Germinal center (tissue), 1 donor: ENCODE measurements at places on chromosomes 16 and 17.

DNA sequence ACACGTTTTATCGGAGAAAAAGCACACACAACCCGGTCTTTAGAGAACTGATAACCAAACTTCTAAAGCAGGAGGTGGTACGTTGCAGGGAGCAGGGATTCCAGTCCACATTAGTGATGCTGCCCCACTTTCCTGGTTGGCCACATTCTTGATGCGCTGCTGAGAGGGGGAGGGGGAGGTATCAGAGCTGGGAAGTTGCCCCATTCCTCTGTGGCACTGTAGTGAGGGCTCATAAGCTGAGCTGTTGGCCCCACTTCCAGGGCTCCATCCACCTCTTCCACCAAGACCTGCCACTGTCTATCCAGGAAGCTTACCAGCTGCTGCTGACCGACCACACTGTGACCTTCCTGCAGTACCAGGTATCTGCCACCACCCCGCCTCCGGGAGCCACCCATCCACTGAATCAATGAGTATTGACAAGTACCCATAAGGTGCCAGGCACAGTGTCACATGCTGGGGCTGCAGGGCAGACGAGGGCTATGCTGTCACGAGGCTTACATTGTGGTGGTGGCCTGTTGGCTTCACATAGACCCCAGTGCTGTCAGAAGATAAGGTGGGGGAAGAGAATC is 1.1 kb downstream of the TSEN54 start:
- DNase-seq, result peak; percentile 42

- no peak for DNase-seq
Measured at GRCh38 chr16:67384778-67385510, 8.4 kb downstream of the TPPP3 start.

DNA sequence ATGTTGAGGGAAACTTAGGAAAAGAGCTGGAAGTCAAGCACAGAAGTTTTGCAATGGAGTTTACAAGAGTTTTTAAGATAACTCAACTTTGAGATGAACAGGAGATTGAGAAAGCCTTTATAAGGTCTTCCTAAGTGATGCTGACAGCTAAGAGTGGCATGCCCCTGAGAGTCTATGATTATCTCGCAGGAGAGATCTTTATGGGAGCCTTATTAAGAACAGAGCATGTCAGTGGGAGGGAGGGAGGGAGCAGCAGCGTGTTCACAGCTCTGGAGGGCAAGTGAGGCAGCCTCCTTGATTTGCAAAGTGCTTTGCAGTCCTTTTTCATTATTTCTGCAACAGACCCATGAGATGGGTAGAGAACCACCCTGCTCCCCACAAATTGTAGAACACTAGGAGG is 30.7 kb downstream of the GNAO1 start:
- no peak for DNase-seq

DNA sequence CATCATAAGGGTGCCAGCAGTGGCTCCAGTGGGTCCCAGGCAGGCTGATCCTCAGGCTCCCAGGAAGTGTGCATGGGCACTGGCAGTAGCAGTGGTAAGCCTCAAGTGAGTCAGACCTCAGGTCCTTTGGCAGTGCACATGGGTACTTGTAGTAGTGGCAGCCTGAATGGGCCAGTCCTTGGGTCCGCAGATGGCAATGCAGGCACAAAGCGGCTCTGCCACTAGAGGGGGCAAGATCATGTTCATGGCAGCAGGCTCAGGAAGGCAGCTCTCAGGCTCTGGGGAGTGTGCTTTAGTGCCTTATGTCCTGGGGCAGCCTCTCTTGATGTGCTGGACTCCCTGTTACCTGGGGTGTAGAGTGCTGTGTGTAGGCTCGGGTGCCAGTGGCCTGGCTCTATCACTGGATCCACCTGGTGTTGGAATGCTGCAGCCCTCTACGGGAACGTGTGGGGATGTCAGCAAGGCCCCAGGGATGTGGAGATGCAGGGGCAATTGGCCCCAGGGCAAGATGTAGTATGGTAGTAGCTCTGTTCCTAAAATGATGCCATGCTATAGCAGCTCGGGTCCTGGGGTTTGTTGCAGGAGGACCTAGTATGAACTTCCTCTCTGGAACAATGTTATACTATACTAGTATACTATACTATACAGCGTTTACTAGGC is 11.0 kb downstream of the ACSM3 start:
- peak; percentile 71 for DNase-seq

DNA sequence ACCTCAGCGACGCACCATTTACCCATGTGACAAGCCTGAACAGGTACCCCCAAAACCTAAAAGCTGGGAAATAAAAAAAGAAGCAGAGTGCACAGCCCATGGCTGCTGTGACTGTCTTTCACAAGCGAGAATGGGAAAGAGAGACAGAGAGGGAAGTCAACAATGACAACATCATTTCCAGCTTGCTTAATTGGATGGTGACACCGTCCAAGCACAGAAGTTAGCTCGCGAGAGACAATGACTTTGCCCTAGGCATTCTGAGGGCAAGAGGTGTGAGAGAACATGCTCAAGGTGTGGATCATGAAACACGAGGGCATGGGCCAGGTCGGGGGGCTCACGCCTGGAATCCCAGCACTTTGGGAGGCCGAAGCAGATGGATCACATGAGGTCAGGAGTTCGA is 19.3 kb upstream of the NSMCE1 start:
- no peak for DNase-seq

GRCh38 chr17:1785930-1786329 is 24.1 kb downstream of the SERPINF1 start:
- no peak for DNase-seq

DNA sequence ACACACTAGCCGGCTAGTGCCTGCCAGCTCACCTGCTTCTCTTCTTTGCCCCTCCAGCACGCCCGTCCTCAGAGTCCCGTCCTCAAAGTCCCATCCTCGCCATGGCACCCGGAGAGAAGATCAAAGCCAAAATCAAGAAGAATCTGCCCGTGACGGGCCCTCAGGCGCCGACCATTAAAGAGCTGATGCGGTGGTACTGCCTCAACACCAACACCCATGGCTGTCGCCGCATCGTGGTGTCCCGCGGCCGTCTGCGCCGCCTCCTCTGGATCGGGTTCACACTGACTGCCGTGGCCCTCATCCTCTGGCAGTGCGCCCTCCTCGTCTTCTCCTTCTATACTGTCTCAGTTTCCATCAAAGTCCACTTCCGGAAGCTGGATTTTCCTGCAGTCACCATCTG is 3.6 kb downstream of the SCNN1G start:
- no peak for DNase-seq

DNA sequence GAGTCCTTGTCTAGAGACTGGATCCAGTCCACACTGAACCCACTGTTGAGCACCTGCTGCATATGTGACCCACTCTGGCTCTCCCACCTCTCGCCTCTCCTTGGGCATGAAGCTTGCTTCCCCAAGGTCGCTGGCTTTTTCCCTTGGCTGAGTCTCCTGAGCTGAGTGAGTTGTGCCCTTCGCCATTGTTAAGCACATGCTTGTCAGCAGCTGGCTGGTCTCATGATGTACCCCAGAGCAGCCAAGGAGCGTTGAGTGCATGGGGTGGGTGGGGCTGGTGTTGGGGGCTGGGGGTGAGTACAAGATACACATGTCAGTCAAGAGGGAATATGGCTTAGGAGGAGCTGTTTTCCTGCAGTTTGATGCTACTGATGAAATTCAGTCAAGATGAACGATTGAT is 165.6 kb downstream of the SNX29 start:
- no peak for DNase-seq

DNA sequence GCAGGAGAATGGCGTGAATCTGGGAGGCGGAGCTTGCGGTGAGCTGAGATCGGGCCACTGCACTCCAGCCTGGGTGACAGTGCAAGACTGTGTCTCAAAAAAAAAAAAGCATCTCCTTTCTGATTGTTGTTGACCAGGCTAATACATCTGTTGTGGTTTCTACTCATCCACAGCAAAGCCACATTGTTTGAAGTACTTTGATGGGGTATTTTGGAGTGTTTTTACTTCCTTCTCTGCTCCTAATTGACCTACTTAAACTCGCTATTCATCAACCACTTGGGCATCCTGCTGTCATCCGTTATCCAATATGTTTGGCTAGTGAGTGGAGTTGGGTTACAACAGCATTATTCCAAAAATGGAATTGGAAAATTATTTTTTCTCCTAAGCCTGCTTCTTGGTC is 3.5 kb upstream of the CDC27 start:
- no peak for DNase-seq

DNA sequence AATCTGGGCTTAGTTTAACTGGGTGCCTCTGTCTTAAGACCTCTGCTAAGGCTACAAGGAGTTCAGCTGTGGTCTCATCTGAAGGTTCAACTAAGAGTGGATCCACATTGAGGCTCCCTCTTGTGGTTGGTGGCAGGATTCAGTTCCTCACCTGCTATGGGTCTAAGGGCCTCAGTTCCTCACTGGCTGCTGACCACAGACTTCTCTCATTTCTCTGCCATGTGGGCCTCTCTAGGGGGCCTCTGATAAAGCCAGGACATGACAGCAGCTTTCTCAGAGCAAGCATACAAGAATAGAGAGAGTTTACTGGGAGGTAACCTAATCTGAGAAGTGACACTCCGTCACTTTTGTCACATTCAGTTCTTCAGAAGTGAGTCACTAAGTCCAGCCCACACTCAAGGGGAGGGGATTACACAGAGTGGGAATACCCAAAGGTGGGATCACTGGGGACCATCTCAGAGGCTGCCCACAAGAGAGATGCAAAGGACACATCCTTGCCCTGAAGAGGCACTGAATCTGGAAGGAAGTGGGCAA is 19.2 kb upstream of the ABAT start:
- DNase-seq, result peak; percentile 24

- DNase-seq, result no peak
Measured at GRCh38 chr16:3510416-3510815, 9.6 kb downstream of the CLUAP1 start.

- DNase-seq, result peak; percentile 98
Measured at GRCh38 chr17:11997147-11997971, at the start of gene ZNF18. ZNF18 (minus strand) TSS chr17:11997475; CDS start chr17:11992829, 4,646 bp downstream.

GRCh38 chr17:66518108-66518507 is 215.7 kb downstream of the PRKCA start:
- no peak for DNase-seq

- DNase-seq, result no peak
Measured at GRCh38 chr17:44279666-44280391, 11.9 kb upstream of the SLC4A1 start.

DNA sequence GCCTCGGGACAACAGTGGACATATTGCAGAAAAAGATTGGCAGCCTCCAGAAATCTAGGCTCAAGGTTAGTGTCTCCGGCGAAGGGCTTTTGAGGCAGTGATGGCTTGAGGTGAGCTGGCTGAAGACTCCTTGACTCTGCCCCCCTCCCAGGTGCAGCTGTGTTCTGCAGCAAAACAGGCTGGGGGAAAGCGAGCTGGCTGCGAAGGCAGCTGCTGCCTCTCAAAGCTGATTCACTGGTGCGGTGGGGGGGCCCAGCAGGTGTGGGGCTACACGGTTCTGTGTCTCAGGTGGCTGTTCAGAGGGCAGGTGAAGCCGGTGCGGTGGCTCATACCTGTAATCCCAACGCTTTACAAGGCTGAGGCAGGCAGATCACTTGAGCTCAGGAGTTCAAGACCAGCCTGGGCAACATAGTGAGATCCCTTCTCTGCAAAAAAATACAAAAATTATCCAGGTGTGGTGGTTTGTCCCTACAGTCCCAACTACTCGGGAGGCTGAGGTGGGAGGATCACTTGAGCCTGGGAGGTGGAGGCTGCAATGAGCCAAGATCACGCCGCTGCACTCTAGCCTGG is 22.9 kb downstream of the C16orf96 start:
- no peak for DNase-seq

GRCh38 chr17:65785109-65785508 is 223.7 kb upstream of the AXIN2 start:
- DNase-seq, result no peak

DNA sequence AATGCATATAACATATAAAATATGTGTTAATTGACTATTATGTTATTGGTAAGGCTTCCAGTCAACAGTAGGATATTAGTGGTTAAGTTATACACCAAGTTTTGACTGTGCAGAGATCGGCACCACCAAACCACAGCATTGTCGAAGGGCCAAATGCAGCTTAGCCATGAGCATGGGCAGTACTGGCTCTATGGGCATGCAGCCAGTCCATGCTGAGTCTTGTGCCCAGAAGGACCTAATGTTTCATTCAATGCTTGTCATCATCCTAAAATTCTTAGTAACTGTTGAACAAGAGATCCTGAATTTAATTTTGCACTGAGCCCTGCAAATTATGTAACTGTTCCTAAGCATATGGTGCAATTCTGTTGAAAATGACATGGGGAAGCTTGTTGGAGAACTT is 233.4 kb upstream of the HS3ST3A1 start:
- DNase-seq, result no peak

DNA sequence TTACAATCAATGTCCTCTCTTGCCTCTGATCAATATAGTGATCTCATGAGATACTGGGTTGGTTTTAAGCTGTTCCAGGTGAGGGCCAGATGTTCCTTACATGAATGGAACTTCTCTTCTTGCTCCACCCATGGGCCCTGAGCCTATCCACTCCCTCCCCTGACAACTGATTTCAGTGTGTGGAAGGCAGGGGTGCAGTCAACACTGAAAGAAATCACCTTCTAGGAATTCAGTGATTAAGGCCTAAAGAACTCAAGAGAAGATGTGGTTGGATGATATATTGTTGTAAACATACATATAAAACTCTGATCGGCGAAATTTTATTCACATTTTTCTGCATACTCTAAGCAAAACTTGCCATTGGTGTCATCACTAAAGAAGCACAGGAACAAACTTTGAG is 6.7 kb upstream of the GOSR2 start:
- DNase-seq, result no peak

DNA sequence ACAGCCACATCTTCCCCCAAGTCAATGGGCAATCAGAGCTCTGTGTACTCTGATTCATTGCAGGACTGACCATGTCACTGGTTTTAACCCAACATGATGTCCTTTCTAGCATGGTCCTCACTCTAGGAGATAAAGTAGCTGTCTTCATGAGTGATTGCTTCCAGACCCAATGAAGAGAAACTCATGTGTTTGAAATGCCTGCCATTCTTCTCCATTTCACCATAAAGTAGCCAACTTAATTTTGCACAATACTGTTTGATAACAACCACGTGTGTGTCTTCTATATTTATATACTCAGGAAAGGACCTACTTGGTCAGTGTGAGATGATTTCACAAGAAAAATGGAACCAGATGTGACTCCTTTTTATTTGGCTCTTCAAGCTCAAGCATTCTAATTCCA is 172.5 kb downstream of the AXIN2 start:
- DNase-seq, result no peak

GRCh38 chr17:55323518-55324295 is 58.9 kb downstream of the HLF start:
- no peak for DNase-seq

DNA sequence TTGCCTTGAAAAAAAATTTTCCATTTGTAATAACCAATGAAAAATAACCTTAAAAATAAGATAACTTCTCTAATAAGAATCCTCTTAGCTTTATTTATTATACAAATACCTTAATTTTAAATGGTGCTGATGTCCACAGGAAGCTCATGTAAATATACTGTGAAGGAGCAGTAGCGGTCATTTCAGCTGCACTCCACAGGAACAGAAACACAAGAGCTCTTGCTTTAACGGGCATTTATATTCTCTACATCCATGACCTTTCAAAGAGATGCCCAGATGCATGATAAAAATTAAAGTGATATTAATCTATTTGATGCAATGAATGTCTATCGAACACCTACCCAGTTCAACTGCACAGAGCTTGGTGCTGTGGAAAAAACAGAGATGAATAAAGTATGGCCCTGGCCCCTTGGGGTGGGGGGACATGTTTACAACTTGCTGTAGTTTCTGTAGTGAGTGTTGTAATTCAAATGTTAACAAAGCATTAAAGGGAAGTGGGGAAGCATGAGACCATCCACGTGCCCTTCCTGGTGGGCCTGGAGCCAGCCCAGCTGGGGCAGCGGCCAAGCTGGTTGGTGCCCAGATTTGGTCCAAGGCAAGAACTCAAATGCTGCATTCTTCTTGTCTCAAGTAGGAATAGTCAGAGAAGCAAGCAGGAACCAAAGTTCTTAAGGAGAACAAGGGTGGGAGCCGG is 47.9 kb downstream of the IQCK start:
- no peak for DNase-seq
